HuH-7 (cell line): ENCODE measurements at places on chromosomes 3 and 15.

- no peak for DNase-seq
These were observed 278.2 kb downstream of the GABRG3 start for GRCh38 chr15:27249046-27249759.

GRCh38 chr3:185960522-185961288 is 22.9 kb upstream of the TRA2B start:
- DNase-seq, result peak; percentile 30

DNA sequence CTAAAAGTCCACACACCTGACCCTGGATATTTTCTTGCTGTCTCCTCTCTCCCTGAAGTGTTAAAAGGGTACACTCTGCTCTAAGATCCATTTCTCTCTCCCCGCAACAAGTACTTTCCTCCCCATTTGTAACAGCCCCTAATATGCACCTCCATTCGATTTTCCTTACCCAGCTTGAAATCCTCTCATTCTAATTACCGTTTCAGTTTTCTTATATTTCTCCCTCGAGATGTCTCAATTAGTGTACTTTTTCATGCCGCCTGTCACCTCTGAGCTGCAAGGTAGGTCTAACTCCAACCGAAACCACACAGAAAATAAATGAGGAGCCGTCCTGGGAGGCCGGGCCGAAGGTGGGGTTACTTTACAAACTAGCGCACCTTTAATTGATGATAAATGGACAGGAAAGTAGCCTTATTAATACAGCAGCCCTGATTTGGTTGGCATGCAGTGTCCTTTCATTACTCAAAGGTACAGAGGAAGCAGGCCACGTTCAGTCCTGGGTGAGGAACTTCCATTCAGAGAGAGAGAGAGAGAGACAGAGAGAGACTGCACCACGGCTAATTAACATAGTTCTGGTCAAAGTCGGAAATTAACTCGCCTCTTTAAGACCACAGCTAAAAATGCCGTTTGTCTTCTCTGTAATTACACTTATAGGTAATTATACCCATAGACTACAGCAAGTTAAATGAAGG is 319.9 kb downstream of the ARRDC4 start:
- DNase-seq, result no peak

GRCh38 chr15:35499723-35500122 is 46.2 kb downstream of the DPH6 start:
- DNase-seq, result no peak

DNA sequence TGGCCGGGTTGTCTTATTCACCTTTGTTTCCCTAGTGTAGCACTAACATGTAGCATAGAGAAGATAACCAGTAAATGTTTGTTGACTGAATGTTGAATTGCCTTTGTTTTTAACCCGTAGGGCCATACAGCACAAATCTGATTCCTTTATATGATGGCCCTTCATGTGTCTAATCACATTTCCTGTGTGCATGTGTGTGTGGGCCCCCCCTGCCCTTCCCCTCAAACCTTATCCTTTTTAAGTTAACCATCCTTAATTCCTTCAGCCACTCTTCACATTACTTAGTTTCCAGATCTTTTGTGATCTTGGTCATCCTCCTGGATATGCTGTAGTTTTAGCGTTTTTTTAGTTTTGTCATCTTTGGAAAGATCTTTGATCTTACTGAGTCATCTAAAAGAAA is 4.2 kb downstream of the NEO1 start:
- DNase-seq, result no peak

GRCh38 chr3:15287565-15288330 is 44.6 kb downstream of the SH3BP5 start:
- peak; percentile 45 for DNase-seq

- no peak for DNase-seq
These were observed 60.0 kb downstream of the THRB start for GRCh38 chr3:24434651-24435050.

GRCh38 chr15:71548401-71548807 is 261.9 kb upstream of the NR2E3 start:
- DNase-seq, result no peak

GRCh38 chr15:27850981-27851857 is 247.9 kb downstream of the OCA2 start:
- DNase-seq, result no peak

GRCh38 chr15:54304321-54304720 is 326.1 kb downstream of the UNC13C start:
- DNase-seq, result no peak

DNA sequence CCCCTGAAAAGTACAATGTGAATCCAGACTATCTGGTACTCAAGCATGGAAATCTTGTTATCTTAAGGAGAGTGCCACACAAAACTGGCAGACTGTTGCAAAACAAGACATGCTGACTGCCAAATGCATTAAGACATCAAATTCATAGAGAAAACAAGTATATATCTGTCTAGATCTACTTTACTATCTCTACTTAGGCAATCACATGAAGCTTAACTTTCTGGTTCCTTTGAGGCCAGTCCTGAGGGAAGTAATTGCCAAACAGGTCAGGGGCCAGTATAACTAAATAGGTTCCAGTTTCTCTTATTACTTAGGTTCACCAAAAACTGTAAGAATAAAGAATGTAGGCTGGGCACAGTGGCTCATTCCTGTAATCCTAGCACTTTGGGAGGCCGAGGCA is 15.9 kb upstream of the SLC4A7 start:
- DNase-seq, result no peak

DNA sequence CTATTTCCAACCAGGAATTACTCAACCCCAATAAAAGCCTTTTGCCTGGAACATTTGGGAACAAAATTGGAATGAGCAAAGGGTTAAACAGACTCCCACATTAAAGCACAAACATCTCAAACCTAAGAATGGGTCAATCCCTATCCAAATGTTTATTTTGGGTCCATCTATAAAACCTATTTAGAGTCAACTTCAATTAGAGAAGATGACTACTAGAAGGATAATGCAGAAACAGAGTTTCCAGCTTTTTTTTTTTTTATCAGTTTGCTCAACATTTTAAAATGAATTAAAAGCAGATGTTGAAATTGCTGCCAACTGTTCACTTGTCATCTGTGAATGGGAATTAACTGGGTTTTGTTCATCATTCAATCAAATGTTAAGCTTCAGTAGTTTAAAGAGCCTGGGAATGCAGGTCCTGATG is 4.1 kb upstream of the TBC1D23 start:
- no peak for DNase-seq
